Omental fat pad (tissue), 4 donors: ENCODE measurements at places on chromosomes 2 and 18.

- no peak for DNase-seq
Observed at GRCh38 chr2:69465513-69466456, 28.6 kb upstream of the NFU1 start.

GRCh38 chr2:233354500-233354924 is 218 bp downstream of the DGKD start:
- no peak for DNase-seq

DNA sequence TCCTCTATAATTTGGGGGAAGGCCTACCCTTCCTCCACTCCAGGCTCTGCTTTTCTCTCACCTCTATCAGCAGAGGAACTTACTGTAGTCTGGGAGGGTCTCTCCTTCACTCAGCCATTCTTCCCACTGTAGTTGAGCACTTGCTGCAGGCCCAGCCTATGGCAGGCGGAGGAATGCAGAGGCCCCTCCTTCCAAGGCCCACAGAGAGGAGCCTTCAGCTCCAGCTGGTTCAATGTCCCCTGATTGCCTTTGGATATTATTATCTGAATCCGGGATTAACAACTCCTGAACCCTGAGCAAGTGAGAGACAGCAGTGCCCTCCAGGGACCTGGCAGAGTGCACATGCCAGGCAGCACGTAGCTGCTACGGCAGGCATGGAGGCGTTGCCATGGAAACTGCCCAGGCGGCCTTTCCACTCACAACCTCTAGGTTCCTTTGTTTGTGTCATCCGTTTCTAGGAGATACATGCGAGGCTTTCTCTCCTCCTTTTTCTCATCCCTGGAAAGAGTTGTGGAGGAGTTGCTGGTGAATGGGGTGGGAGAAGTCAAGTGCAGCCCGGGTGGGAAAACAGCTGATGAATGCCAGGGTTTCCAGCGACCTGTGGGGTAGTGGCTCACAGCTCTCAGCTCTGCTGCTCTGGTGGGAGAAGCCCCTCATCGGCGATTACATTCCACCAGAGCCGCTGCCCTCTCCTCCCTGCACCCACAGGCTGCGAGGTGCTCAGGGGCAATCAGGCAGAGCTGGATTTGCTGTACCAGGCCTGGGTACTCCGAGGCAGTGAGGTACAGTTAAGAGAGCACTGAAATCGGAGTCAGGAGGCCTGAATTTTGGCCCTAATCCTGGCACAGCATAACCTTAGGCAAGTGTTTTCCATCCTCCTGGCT is 55.3 kb upstream of the HK2 start:
- no peak for DNase-seq

DNA sequence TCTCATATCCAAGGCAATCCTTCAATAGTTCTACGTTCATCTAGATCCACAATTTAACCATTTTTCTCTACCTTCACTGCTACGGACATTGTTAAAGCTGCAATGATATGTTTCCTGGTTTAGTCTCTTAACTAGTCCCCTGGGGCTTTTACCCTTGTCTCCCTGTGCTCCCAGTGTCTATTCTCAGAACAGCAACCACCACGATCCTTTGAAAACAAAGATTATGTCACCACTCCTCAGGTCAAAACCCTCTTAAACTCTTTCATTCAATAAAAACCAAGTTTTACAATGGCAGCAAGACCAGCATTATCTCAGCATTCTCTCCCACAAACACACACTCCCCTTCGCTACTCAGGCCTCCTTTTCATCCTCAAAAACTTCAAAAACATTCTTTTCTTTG is 298.2 kb upstream of the CHST9 start:
- DNase-seq = no peak

GRCh38 chr18:71951001-71951400 is 593.1 kb downstream of the CBLN2 start:
- no peak for DNase-seq

DNA sequence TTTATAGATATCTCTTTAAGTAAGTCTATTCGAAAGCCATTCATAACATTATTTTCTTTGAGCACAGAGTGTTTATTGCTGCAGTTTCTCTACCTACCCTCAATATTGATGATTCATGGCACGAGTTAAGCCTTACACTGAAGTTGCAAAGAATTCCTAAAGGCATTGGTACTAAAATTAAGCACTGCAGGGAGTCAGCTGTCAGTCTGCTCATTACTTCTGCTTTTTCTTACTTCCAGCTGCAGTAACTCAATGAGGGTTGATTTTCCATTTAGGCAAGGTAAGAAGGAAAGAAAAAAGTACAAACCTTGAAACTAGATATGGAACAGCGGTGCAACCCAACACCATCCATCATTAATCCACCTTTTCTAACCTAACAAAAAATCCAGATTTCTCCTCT is 65.2 kb downstream of the RNF152 start:
- DNase-seq = no peak

GRCh38 chr18:49225160-49225559 is 235.3 kb downstream of the DYM start:
- no peak for DNase-seq

GRCh38 chr2:209472112-209472832 is 48.4 kb downstream of the MAP2 start:
- no peak for DNase-seq

GRCh38 chr2:60119778-60120177 is 433.7 kb downstream of the BCL11A start:
- DNase-seq = no peak

DNA sequence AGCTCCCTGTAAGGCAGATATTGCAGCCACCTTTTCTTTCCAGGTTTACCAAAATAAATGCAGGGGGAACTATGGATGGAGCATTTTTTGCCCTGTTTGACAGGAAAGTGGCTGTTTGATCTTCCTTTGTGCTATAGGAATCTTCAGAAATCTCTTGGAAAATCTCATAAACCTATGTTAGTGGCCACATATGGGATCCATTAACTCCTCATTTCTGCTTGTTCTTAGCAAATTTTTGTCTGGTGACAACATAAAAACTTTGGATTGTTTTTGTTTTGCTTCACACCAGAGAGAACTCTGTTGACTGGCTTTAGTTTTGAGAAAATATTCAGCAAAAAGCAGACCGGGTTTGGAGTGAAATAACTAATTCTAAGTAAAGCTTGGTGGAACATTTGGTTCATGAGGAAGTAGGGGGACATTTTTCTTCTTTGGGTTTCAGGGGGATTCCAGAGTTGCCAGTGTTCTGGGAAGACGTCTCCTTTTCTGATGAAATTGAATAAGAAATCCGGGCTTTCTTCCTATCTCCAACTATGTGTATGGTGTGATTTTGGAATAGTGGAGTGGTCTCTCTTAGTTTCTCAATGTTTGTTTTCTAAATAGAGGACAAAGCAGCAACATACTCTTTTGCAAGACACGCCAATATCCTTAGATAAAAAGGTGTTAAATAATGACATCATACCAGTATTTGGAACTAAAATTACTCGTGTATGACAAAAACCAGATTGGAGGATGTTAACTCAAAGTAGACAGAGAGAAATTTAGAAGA is 174.4 kb downstream of the ICOS start:
- no peak for DNase-seq

GRCh38 chr2:7953195-7953594 is 728.7 kb upstream of the ID2 start:
- no peak for DNase-seq

GRCh38 chr2:9971105-9971818 is 19.8 kb downstream of the GRHL1 start:
- DNase-seq = no peak

GRCh38 chr18:11944252-11944651 is 36.1 kb upstream of the MPPE1 start:
- no peak for DNase-seq

DNA sequence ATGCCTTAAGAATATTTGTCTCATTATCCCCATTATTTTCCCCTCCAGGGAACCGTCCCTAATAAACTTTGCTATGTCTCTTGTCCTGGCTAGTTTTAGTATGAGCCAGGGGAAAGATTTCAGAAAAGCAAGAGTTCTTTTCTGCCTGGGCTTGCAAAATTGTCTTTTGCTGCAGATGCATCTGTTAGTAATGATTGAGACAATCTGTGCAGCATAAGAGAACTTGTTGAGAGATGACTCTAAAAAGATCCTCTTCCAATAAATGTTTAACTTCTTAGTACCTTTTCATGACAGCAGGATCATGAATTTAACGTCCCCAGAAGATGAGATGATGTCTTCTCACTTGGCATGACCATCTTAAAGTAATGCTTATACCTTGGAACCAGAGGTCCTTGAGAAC is 172.5 kb upstream of the CREB1 start:
- no peak for DNase-seq

DNA sequence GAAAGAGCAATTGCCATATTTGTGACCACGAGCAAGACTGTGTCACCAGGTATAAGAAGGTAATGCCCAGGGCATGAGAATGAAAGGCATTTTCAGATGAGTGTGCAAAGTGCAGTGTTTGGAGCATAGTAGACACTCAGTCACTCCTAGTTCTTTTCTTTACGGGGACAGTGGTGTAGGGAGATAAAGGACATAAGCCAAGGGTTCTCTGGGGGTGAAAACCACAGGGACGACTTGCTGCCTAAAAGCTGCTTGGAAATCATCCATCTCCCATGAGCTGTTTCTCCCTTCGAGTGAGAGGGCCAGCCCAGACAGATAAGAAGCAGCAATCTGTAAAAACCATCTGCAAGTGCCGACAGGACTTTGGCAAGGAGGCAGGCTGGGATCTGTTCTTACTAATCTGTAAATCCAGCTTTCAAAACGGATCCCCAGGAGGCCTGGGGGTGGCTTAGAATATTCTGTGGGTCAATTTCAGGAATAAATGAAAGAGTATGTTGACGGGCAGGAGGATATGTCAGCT is 221.6 kb downstream of the LPIN1 start:
- no peak for DNase-seq

GRCh38 chr18:35571138-35571537 is 10.4 kb upstream of the GALNT1 start:
- no peak for DNase-seq

DNA sequence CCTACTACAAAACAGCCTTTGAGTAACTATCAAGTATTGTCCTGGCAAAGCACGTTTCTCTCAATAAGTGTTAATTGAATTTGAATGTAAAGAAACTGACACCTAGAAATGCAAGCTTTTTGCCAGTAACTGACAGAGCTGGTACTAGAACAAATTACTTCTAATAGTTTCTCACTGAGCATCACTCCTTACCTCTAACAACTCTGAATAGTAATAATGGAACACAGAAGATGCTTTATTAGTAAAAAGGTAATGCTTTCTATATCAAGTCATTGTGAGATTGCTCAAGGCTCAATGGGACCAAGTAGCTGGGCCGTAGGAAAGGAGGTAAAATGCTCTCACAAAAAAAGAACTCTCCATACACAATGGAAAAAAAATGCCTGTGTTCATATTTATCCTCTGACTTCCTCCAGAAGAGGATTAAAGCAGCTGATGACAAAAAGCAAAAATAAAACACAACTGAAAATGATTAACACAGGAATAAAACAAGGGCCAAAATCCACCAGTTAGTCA is 11.8 kb downstream of the RASGRP3 start:
- no peak for DNase-seq

DNA sequence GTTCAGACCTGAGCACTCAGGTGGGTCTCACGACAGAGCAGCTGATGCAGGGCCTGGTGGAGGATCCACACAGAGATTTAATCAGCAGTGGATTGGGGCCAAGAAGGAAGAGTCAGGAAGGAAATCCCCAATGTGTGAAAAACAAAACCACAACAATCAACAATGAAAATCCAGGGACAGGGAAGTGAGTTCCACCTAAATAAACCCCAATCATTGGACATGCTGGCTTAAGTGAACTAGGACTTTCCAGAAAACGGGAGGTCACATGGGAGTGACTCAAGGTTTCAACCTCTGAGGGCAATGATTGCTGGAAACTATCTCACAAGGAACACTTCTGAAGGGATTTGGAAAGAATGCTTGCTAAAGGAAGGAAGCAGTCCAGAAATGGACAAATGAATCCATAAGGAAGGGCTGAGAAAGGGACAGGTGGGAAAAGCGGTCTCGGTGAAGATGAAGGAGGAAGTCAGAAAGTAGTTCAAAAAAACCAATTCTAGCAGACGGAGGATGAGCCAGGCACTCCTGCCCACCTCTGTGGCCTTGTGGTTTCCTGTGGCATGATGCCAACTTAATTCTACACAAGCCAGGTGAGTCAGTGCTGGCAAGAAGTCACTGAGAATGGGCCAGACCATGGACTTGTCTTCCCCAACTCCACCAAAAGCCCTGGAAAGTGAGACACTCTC is 15.4 kb upstream of the XDH start:
- DNase-seq = no peak

- no peak for DNase-seq
Observed at GRCh38 chr2:173749315-173749714, 215.9 kb downstream of the SP3 start.

DNA sequence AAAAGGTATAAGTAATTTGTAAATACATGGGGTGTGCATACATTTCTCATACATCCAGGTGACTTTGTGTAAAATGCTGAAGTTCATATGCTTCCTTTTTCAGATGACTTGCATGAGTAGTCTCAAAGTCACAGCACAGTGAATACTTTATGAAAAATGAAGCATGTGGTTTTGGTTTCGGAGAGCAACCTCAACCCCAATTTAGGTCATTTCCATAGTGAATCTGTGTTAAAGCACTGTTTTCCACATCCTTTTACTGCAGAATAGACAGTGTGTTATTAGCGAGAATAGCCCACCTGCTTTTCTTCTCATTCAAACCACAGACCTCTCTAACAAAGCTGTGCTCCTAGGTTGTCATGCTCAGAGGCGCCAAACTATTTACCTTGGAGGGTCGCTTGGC is 204.4 kb upstream of the RASGRP3 start:
- DNase-seq = no peak

DNA sequence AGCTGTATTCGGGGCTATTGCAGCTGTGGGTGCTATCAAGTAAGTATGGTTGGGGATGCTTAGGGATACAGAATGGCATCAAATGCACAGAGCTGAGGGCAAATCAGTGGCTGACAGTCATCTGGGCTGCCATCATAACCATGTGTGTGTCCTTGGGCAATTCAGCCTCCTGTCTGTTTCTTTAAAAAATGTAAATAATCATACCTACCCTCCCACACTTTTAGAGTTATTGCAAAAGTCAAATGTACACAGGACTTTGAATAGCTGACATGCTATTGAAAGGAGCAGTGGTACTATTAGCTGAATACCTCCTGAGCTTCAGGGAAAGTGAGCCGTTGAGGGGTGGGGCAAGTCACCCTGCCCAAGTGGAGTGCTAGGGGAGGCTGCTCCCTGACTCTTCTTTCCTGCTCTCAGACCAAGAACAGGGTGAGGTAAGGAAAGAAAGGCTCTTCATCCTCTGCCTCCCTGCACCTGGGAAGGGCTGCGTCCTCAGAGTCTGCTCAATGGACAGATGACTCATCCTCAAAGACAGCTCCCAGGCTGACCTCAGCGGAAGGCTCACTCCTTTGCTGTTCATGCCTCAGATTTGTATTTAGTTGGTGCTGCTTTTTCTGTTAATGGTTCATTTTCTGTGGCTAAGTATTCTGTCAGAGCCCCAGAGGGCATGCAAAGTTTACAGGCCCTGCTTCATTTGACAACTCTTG is 54.9 kb upstream of the BZW1 start:
- DNase-seq = no peak
